ENCODE measurements at places on chromosomes 4 and X.

DNA sequence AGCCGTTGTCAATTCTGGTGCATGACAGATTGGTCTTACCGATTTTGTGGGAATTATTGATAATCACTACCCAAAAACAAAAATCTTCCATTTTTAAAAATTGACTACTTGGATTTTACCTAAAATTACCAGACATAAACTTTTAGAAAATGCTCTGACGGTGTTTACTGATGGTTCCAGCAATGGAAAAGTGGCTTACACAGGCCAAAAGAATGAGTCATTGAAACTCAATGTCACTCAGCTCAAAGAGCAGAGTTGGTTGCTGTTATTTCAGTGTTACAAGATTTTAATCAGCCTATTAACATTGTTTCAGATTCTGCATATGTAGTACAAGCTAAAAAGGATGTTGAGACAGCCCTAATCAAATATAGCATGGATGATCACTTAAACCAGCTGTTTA is 23.0 kb upstream of the UGT2B17 start:
- DNase-seq: no peak

DNA sequence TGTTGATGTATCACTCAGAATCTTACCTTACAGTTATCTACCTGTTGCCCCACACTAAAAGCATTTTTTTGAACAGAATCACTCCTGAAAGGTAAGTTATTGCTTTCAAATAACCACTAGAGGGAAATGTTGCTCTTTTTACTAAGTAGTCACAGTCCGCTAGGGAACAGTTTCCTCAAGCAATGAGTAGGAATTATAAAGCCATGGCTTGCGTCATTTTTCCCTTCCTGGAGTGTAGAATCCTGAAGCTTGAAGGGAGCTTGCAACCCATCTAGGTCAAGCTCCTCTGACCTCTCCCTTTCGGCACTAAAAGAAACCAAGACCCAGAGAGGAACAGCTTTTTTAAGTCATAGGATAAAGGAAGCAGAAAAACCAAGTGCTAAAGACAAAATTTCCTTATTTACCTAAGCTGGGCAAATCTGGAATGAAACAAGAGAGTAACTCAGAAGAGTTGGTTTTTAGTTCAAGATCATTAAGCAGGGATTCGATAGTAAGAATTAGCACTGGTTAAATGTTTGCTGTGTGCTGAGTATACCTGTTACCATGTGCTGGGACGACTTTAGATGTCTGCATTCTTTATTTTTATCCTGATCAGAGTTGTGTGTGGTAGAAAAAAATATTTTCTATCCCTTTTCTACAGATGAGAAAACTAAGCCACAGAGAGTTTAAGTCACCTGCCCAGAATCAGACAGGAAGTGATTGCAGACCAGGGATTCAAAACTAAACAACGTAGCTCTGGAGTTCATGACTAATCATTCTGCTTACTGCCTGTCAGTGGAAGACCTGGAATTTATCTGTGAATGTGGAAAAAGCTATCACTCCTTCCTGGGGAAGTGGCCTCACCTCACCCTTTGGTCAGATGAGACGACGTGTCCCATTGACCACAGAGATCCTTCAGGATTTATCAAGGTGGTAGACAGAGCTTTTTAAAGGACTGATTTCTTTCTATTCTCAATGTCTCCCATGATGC is 631.5 kb downstream of the RAB28 start:
- no peak for DNase-seq

DNA sequence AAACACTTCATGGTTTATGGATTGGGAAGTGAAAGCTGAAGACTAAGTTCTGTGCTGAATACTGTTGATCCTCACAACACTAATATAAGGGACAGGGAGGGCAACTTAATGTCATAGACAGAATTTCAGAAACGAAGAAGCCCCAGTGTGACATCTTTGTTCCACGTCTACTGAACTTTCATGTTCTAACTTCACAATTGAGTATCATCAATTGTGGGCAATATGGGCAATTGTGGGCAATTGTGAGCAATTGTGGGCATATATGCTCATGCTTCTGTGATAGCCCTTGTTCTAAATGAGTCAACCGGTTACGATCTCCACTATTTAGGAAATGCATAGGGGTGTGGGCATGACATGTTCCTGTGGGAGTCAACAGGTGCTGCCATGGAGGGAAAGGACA is 33.7 kb downstream of the CYBB start:
- no peak for DNase-seq

- DNase-seq: no peak
Measured at GRCh38 chrX:12210971-12211370, 72.7 kb downstream of the FRMPD4 start.

DNA sequence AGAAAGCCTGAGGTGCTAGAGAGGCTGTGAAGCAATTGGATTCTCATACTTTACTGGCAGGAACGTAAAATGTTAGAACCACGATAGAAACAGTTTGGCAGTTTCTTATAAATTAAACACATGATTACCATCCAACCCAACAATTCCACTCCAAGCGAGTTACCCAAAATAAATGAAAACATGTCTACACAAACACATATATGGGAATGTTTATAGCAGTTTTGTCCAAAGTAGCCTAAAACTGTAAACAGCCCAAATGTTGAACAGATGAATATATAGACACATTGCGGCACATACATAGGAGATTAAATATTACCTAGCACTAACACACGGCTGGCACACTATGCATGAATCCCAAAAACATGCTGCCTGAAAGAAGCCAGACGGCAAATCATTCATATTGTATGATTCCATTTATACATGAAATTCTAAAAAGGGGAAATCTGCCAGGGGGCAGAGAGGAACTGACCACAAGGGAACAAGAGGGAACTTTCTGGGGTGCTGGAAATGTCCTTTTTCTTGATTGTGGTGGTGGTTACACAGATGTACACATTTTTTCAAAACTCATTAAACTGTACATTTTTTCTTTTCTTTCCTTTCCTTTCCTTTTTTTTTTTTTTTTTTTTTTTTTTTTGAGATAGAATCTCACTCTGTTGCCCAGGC is 50.4 kb upstream of the SLC25A4 start:
- DNase-seq: no peak

DNA sequence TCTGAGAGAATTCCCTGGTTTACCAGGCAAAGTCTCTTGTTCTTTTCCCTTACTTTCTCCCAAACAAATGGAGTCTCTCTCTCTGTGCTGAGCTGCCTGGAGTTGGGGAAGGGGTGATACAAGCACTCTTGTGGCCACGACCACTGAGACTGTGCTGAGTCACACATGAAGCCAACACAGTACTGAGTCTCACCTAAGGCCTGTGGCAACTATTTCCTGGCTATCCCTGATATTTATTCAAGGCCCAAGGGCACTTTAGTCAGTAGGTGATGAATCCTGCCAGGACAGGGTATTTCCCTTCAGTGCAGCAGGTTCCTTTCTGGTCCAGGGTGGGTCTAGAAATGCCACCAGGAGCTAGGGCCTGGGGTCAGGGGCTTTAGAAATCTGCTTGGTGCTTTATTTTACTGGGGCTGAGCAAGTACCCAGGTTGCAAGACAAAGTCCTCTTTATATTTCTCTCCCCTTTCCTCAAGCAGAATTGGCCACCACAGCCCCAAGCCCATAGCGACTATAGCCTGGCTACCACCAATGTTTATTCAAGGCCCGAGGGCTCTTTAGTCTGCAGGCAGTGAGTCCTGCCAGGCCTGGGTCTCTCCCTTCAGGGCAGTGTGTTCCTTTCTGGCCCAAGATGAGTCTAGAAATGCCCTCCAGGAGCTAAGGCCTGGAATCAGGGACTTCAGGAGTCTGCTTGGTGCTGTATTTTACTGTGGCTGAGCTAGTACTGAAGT is 10.5 kb downstream of the ARL13A start:
- DNase-seq: no peak

GRCh38 chrX:75748431-75748830 is 36.6 kb downstream of the MAGEE2 start:
- DNase-seq: no peak

DNA sequence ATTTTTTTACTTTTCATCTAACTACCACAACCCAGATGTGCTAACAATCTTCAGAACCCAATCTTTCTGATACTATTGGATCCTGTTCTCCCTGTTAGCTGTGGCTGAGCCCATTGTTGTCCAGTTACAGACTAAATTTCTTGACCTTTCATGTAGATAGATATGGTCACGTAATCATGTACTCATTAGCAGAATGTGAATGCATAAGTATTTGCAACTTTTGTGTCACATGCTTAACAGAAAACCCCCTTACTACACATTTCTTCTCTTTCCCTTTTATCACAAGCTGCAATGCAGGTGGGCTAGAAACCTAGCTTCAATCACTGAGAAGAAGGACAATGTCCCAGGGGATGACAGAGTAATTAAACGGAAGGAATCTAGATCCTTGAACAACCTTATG is 13.1 kb upstream of the FAM13A start:
- no peak for DNase-seq

- DNase-seq: no peak
Measured at GRCh38 chrX:35743331-35743730, 54.8 kb upstream of the MAGEB16 start.

GRCh38 chr4:126470862-126471261 is 1156.1 kb downstream of the FAT4 start:
- DNase-seq: no peak

GRCh38 chr4:39406763-39407583 is at the start of gene KLB:
Gene KLB, plus strand, starts transcription at chr4:39406930. Its CDS starts 20 bp downstream, at chr4:39406950.
- DNase-seq: no peak

- DNase-seq: no peak
Measured at GRCh38 chr4:176320976-176321361, 1.2 kb downstream of the SPCS3 start.

GRCh38 chr4:23768541-23768940 is 121.3 kb downstream of the PPARGC1A start:
- no peak for DNase-seq

DNA sequence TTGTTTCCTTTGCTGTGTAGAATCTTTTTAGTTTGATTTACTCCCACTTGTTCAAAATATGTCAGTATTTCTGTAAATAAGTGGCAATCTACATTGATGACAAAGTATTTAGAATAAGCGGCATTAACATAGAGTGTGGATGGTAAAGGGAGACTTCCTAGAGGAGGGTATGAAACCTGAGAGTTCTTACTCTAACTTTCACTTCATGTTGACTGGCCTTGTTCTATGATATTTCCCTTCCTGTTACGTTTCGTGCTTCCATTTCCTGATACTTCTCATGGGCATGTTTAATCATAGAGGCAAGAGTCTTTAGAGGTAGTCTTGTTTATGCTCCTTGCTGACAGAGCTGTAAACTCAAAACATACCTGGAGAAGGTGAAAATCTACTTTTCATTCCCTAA is 408.9 kb downstream of the GLUD2 start:
- no peak for DNase-seq

DNA sequence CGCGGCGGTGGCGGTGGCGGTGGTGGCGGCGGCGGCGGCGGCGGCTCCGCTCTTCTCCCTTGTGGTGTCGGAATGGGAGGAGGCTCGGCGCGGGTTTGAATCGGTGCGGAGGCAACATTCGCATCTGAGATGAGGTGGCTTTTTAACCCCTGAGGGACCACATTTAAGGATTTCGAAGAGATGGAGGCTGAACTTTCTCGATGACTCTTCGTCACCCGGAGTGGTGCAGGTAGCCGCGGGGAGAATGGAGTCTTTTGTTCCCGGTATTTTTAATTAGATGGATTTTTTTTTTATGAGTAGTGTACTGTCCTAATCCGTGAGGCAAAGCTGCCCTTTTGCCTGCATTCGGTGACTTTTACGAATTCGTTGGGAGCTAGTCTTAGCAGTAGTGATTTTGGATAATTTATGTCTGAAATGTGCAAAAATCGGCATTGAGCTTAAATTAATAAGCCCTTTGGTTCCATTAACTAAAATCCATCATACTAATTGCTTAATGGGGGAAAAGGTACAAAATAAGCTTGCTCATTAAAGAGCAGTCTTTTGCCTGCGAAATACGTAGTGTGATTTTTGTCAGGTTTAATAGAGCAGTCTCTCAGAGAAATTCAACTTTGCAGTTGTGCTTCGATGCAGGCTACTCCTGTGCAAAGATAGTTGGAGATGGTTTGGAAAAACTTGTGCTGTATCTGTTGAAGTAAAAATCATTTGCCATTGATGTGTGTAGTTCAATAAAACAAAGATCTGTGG is 206.2 kb downstream of the TENM3 start:
- DNase-seq: no peak

DNA sequence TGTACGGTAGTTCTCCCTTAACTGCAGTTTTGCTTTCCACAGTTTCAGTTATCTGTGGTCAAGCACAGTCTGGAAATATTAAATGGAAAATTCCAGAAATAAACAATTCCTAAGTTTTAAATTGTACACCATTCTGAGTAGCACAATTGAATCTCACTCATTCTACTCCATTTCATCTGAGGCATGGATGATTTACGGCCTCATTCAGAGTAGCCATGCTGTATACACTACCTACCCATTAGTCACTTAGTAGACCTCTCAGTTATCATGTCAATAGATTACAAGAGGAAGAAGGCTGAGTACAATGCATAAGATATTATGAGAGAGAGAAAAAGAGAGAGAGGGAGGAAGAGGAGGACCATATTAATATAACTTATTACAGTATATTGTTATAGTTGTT is 77.5 kb downstream of the ENOX2 start:
- DNase-seq: no peak

DNA sequence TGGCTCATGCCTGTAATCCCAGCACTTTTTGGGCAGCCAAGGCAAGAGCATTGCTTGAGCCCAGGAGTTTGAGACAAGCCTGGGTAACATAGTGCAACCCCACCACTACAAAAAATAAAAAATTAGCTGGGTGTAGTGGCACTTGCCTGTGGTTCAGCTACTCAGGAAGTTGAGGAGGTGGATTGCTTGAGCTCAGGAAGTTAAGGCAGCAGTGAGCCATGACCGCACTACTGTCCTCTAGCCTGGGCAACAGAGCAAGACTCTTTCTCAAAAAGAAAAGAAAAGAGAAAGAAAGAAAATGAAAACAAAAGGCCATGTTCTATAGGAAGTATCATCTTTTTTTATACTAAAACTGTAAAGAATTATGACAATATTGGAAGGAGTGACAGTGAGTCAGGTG is 38.5 kb downstream of the NEK1 start:
- DNase-seq: no peak

DNA sequence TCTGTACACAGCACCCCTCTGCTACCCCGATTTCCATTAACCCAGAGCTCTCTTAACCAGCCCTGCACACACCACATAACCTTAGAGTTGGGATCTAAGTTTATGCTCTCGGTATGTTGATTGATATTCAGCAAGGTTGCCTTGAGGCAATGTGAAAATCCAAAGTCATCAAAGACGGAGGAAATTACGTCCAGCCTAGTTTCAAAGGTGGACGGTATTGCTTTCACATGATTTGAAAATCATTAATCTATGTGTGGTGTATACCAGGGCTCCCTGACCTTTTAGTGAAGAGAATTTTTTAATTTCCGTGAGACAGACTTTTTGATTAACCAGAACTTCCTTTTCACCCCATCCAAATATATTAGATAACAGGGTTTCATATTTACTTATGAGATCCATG is 272.5 kb upstream of the LCORL start:
- no peak for DNase-seq

DNA sequence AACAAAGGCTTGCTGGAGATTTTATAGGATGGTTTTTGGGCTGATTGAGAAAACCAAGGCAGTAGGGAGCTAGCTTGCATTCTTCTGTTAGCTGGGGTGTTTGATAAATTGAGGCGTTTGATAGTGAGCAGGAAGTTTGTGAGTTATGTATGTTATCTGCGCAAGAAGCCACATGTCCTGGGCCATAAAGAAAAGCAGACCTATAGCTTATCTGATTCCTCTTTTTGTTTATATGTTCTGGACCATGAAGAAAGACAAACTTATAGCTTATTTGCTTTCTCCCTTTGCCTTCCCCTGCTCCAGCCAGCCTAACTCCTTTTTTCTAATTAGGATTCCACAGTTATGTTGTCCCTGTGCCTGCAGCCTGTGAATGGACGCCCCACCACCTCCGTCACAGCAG is 9.2 kb downstream of the HNRNPH2 start:
- no peak for DNase-seq

All from CD4-positive, alpha-beta T cell treated with Interleukin-17A for 4 hours (primary cell).